Stimulated activated CD8-positive, alpha-beta memory T cell treated with anti-CD3 and anti-CD28 coated beads, Interleukin-2, amount 100 ng/mL, for 48 hours (primary cell): ENCODE measurements at places on chromosomes 1 and 21.

DNA sequence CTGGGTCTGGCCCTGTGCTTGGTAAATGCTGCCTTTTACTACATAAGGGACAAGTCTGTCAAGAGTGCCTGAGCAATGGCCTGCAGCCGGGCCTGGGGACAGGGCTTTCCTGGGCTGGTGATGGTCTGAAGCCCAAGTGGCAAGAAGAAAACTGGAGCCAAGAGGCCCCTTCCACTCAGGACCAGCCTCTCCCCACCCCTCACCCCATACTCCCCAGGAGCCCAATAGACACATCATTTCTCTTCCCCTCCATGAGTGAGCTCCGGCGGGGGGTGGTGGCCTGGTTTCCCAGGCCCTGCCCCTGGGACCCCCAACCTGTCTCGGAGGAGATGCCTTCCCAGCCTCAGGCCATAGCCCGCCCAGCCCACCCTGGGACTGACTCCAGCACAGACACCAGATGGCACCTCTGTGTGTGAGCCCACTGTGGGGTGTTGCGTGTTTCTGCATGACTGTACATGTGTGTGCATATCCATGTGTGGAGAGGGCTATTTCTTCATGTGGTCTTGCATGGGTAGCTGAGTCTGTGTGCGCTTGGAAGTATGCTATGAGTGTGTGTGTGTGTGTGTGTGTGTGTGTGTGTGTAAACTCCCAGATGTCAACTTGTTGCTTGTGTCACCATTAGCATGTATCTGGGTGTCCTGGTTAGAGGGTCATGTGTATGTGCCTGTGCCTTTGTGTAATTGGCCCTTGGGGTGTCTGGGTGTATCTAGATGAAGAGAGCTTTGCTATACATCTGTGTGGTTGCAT lies 14.3 kb upstream of the LRP8 start:
- DNase-seq = no peak

DNA sequence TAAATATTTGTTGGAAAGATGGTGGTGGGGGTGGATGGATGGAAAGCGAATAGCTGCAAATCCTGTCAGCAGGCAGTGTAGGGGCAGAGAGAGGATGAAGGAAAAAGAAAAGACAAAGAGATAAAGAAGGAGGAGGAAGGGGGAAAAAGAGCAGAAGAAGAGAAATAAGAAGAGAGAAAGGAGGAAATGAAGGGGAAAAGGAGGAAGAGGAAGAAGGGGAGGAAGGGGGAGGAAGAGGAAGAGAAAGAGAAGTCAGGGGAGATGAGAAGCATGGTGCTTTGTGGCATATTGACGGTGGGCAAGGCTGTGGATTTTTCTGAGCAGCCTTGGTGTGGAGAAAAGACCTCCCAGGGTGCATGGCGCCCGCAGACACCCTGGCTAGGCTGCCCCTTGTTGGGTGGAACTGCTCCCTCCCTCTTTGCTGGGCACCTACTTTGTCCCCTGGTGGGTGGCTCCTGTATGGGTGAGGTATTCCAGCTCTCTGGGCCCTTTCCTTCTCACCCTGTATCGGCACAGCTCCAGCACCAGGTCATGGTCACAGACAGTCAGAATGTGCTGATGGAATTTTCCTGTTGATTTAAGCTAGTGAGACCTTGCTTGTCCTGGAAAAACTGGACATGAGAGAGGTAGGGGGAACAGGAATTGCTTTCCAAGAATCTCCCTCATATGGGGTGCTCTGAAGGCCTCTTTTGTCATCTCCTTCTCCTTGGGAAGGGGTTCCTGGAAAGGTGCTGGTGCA lies 45.7 kb upstream of the TLR5 start:
- no peak for DNase-seq

GRCh38 chr1:18414321-18414720 lies 66.4 kb upstream of the KLHDC7A start:
- DNase-seq = no peak

DNA sequence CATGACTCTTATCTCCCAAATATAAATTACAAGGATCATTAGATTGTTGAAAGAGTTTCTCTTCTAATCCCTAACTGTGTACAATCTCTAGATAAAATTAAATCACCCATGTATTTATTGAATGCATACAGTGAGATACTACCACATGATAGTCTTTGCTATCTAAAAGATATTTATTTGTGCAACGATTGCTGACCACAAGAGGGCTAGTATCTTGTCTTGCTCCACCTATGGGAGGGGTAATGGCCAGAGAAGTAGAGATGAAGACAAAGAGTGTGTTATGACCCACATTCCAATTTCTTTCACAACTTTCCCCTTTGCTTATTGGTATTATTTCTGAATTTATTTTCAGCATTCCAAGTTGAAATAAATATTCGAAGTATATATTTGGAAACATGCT lies 13.7 kb downstream of the PYHIN1 start:
- DNase-seq = no peak

DNA sequence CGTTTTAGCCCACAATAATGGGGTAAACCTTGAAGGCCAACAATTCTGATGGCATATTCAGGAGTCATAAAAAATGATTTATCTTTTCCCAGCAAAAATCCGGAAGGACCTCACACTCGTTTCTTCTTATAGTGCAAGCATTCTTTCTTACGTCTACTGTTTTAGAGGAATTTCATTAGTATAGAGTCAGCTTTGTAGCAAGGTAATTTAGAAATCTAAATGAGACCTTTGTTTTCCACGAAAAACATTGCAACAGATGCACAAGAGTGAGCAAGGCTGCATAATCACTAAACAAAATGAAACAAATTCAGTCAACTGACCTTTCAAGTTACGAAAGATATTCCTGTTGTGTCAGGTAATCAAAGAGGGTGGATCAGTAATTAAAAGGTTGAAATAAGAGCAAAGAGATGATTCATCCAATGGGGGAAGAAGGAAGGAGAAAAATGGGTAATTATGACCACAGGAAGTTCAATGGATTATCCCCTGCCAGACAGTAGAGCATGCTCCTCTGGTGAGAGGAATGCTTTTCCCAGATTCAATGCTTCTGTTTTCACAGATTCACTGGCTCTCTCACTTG lies 560 bp upstream of the CSDE1 start:
- DNase-seq = no peak

GRCh38 chr1:31615414-31615813 lies 2.1 kb upstream of the HCRTR1 start:
- no peak for DNase-seq

- DNase-seq = no peak
Observed at GRCh38 chr1:114108751-114109255, 44.9 kb downstream of the SYT6 start.

- DNase-seq = no peak
Observed at GRCh38 chr1:24096009-24096738, 15.8 kb downstream of the MYOM3 start.

DNA sequence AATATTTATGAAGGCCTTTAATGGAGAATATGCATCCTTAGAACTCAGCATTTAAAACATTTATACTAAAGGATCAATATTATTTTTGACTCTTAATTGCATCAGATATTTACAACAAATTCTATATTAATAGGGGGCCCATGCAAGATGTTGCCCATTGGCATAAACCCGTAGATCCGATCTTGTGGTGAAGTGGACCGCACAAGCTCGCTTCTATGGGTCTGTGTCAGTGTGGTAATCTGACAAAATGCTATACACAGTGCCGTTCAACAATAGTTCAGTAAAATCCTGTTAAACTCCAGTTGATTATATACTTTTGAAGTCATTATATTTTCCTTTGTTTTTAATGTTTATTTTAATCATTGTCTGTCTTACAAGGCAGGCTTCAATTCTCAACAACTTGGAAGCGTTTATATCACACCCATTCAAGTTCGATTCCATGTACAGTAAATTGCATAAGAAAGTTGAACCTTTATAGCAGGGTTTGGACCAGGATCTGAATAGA lies 809.2 kb downstream of the USP25 start:
- no peak for DNase-seq

DNA sequence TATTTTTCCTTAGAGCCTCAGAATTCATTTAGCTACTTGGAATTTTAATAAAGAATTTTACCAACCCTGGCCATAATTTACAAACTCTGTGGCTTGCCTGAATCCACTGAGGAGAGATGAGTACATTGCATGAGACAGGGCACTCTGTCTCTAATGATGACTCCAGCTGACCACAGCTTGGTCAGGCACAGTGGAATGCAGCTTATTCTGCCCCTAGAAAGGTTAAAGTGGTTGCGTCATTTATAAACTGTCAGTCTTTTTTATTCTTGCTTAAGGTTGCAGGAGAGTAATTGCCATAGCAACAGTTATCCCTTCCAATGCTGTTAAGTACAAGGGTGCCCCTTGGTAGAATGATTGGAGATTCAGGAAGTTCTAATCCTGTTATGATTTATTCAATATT lies 28.3 kb downstream of the PDE4B start:
- DNase-seq = no peak

DNA sequence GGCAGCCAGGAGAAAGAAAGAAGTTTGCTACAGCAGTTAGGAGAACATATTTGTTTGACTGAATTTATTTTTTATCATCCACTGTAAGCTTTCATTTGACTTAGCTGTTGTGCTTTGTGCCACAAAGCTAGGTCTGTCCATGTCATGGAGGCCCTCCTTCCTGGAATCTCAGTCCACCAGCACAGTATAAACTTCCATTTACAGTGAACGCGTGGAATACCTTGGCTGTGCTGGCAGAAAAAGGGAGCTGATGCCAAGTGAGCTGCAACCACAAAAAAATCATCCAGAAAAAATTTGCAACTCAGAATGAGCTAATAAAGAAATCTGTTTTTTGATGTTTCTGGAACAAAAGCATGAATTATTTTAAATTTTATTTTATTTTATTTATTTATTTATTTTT lies 72.6 kb downstream of the ATP6V1G3 start:
- no peak for DNase-seq

DNA sequence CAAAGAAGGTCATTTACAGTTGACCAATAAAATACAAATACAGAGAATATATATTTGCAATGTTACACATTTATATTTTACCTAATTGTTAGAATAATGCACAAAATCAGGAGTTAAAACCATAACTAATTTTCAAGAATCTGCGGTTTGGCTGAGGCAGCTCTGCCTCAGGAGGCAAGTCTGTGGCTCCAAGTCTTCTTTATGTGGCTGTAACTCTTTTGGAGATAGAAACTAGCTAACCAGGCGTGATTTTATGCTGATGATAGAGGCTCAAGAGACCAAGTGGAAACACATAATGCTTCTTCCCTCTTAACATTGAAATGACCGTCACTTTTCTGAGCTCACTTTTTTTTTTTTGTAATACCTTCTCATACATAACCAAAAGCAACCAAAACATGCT lies 744.7 kb upstream of the CXADR start:
- no peak for DNase-seq

DNA sequence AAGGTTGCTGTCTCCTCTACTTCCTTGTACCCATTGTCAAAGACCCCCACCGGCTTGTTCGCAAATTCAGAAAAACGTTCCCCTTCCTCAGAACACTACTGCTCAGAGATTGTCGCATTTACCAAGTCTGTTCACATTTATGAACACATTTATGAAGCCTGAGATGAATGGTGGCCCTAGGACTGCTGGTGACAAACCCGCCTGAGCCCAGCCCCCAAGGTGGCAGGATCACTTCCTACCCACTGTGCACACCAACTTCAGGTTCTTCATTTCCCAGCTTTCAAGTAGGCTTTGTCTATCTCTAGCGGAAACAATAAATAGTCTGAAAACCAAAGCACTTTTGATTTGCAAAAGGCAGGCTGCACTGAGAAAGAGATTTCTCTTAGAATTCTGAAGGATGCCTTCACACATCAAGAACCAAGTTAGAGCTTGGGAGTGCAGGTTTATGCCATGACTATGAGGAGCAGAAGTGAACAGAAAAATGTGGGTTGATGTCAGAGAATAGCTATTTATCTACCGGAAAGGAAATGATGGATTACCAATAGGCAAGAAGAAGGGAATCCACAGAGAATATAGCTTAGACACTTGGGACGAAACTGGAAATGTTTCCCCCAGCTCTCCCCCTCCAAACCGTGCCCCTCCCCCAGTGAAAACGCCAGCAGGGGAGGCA lies 200.5 kb downstream of the TOMM20 start:
- DNase-seq = no peak

- no peak for DNase-seq
Observed at GRCh38 chr1:89600451-89601224, 32.3 kb upstream of the LRRC8C start.

- DNase-seq = no peak
Observed at GRCh38 chr1:91807921-91808620, 77.9 kb downstream of the TGFBR3 start.
